ENCODE measurements at places on chromosomes 6 and 20.

DNA sequence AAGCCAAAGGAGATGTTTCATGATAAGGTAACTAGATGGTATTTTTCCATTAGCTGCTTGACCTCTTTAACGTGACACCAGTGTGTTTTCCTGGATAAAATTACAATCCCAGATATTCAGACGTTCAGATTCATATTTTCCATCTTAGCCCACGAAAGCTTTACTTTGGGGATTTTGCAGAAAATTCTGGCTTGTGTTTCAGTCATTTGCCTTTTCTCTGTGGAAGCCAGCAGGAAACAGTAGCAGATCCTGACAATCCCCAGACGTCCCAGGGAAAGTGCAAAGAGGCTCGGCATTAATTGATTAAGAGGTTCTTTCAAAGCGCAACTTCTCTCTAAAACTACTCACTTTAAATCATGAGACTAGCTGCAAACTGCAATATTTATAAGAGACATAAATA, 243.6 kb downstream of the UST start:
- no peak for DNase-seq

DNA sequence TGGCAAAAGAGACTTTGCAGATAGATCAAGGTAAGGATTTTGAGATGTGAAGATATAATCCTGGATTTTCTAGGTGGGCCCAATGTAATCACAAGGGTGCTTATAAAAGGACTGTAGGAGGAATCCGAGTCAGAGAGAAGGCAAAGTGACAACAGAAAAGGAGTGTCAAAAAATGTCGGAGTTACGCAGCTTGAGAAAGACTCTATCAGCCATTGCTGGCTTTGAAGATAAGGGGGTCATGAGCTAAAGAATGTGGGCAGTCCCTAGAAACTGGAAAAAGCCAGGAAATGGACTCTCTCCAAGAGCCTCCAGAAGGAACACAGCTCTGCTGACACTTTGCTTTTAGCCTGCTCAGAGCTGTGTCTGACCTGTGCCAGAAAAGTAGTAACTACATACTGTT, 8.7 kb upstream of the RWDD1 start:
- no peak for DNase-seq

GRCh38 chr6:51352506-51353029, 533.9 kb downstream of the TFAP2B start:
- no peak for DNase-seq

- no peak for DNase-seq
Measured at GRCh38 chr6:6591778-6592465, 3.4 kb downstream of the LY86 start.

DNA sequence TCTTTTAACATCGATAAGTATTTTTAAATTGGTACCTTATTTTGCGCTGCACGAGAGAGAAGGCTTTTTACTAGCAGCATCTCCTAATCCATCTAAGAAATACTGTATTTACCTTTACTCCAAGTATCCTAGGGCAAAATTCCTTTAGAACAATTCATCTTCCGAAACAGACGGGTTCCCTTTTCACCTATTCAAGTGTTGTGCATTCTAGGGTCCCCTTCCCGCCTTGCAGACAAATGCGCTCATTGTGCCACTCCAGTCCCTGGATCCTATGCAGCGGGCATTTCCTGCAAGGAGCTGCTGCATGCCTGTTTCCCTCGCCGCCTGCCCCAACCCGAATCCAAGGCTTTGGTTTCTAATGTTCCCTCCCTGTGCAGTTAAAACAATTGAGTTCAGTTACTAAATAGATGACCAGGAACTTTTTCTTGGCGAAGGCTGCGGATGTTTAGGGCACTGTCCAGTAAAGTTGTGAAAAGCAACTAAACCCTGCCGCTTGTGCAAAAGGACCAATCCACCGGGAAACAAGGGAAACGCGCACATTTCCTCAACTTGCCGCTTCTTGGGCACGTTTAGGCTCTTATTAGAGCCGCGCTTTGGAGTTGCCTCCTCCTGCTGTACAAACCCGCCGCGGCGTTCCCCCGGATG, 556 bp upstream of the SCAF8 start:
- DNase-seq, result peak; percentile 64

DNA sequence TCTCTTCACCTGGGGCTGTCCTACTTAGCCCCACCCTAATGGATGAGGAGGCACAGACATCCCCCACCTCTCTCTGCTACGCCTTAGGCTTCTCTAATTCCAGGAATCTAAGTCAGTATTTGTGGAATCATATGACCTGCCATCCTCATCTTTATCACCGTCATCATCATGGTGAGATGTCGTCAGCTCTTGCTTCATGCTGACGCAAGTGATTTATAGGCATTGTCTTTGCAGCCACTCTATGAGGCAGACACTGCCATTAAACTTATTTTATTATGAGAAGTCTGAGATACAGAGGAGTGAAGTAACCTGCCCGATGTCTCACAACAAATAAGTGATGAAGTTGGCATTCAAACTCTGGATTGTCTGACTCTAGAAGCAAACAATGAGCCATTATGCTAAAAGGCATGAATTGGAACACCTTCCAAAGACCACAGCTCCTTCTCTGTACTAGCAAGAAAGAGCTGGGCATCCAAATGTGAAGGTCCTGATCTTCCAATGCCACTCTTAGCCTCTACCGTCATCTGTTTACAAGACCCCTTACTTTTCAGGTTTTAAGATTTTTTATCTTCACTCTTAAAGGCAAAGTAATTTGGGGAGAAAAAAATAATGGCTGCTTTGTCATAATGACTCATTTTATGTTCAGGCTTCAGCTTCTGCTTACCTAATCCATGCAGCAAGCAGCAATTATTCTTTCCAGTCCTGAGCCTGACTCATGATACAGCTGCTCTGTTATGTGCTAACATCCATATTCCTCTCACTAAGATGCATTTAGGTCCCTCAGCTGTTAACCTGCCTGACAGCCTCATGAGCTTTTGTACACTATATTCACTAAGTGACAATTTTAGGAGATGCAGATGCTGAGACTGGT, 113.7 kb upstream of the BCLAF1 start:
- peak; percentile 88 for DNase-seq

DNA sequence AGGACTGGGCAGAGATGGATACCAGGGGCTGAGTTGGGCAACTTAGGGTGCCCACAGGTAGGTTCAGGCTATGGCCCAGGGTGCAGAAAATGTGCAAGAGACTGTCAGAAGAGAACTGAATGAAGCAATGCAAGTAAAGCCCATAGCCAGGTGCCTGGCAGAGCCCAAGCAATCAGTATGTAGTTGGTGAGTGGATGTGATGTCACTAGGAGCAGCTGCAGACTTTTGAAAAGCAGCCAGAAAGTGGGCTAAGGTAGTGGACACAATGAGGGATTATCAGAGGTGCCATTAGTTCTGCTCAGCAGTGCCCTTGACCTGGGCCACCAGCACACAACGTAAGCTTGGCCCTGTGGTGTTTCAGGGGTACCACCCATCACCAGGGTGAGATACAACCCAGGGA, 135.3 kb downstream of the SOBP start:
- DNase-seq, result no peak

DNA sequence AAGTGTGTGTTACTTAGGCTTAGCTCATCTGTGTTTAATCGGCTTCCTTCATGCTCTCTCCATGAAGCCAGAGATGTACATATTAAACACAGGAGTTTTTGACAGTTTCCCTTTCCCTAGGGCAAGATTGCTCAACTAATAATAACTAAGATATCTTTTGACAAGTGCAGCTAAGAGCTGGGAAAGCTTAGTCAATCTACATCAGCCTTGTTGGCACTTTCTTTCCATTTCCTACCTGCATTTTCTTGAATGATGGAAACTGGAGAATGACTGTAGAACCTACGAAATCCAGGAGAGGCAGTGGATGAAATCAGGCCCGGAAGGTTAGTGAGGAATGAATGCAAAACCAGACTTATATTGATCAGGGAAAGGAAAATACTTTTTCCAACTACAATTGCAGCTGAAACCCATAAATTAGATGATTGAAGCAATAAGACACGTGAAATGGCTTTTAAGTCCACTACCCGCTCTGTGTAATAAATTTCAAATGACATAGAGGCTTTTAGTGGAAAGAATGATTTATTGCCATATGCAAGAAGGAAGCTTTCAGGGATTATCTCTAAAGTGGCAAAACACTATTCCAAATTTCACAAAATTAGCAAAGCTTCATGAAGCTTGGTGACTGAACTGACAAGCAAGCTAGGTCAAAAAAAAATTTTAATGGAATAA, 237.2 kb upstream of the ID4 start:
- DNase-seq, result no peak

GRCh38 chr20:52263757-52264156, 72.2 kb upstream of the ZFP64 start:
- no peak for DNase-seq

DNA sequence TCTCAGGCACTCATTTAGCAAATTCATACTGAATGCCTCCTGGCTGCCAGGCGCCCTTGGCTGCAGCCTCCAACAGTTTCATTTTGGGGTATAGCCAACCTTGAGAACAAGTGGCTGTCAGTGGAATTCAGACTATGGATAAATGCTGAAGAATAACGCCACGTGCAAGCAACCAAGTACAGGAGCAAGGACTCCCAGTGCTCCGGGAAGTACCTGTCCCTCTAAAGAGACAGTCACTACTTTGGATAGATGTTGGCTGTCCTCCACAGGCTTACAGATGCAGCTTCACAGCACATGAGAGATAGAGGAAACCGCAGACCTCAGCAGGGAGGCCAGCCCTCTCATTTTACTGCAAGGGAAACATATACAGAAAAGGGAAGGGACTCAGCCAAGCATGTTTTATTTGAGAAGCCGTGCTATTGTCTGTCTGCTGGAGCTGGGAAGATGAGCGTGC, 658.2 kb downstream of the PTPRT start:
- no peak for DNase-seq

DNA sequence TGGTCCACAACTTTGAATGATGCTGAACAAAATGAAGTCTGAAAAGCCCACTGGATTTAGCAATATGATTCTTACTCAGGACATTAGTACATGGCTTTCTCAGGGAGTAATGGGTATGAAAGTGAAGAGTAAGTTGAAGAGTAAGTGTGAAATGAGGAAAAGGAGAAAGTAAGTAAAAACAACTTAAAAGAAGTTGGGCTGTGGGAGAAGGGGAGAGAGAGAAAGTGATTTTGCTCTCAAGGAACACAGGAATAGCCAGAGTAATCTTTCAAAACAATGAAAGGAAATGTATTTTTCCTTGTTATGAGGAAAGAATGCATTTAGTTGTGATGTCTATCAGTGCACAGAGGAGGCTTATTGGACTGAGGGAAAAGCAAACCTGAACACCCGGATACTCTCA, 39.8 kb upstream of the NKAIN2 start:
- DNase-seq, result no peak

DNA sequence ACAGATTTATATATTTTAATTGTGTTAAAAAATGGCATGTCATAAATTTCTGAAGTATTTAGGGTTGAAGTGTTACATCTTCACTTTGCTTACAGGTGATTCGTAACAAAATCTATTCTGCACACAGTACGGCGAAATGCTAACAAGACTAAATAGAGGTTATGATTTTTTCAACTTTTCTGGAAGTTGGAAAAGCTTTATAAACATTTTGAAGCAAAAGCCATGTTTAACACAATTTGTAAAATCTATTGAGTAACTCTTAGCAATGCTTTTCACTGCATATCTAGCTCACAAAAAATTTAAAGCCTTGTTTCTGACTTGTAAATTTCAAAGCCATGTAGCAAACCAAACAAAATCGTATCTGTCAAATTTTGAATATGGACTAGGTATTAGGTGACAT, 3.3 kb downstream of the STX16 start:
- no peak for DNase-seq

DNA sequence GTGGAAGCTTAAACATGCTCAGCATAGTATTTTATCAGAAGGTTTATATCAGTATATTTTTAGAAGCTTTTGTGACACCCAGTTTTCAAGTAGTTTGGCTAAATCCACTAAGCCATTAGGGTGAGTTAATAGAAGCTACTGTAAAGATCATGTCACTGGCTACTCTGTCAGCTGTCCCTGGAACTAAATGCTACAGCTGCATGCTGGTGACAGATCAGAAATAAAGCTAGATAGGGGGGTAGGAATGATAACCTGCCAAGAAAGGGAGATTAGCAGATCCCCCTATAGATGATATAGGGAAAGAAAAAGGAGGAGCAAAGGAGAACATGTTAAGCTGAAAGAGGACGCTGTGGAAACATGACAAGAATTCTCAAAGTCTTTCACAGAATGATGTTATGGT, 363.2 kb downstream of the QKI start:
- no peak for DNase-seq

DNA sequence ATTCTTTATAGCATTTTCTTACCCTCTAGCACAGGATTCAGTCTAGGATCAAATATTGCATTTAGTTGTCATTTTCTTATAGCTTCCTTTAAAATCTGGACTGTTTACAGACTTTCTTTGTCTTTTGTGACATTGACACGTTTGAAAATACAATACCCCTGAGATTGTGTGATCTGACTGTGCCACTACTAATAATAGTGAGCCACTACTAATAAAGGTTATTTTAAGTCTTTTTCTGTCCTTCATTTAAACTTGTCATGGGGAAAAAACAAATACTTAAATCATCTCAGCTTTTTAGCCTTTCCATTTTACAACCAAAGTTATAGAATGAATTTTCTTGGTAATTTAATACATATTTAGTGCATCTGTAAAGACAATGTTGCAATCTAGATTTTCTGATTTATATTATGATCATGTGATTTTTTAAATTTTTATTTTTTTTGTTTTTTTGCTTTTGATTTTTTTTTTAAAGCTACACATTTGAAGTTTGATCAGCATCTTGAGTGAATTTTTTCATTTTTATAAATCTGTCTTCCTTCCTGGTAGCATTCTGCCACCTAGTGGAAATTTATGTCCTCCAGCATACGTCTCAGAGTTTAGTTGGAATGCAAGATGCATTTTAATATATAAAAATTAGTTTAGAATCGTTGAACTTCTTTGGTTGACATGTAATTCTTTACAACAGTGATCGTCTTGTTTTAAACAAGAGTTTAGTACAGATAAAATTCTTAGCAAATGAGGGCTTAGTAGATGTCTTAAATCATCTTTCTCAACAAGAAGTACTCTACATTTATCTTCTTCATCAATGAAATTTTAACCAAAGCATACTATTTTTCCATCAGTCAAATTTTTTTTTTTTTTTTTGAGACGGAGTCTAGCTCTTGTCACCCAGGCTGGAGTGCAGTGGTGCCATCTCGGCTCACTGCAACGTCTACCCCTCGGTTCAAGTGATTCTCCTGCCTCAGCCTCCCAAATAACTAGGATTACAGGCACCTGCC, 119.4 kb downstream of the NCOA3 start:
- DNase-seq, result peak; percentile 86
